ENCODE measurements at places on chromosomes 7 and 10.
A peak's percentile ranks its signal among the peaks of the same experiment; 100 is the strongest.

DNA sequence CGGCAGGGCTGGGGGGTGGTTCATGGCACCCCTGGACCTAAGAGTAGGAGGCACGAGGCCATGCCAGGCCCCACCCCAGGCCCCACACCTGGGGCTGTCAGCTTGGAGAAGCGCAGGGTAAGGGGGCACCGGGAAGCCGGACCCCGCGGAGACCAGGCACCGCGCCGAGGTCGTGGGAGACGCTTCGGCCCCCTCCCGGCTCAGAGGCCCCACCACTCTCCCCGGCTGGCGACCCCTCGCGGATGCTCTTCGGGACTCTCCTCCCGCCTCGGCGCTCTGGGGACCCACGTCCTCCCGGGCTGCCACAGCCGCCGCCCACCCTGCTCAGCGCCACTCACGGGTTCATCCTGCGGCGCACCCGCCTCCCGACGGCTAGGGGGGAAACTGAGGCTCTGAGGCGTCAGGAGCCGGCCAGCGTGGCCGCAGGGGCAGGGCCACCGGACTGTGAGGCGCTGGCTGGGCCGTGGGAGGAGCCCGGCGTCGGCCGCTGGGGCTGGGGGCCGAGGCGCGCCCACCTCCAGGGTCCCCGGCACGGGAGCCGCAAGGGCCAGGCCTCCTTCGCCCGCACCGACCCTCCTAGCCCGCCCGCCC, 25.9 kb downstream of the PDGFA start:
- no peak for DNase-seq

- no peak for DNase-seq
Observed at GRCh38 chr10:14731875-14732512, 42.7 kb downstream of the FAM107B start.

- no peak for DNase-seq
Observed at GRCh38 chr10:90530521-90530920, 327.3 kb downstream of the HTR7 start.

DNA sequence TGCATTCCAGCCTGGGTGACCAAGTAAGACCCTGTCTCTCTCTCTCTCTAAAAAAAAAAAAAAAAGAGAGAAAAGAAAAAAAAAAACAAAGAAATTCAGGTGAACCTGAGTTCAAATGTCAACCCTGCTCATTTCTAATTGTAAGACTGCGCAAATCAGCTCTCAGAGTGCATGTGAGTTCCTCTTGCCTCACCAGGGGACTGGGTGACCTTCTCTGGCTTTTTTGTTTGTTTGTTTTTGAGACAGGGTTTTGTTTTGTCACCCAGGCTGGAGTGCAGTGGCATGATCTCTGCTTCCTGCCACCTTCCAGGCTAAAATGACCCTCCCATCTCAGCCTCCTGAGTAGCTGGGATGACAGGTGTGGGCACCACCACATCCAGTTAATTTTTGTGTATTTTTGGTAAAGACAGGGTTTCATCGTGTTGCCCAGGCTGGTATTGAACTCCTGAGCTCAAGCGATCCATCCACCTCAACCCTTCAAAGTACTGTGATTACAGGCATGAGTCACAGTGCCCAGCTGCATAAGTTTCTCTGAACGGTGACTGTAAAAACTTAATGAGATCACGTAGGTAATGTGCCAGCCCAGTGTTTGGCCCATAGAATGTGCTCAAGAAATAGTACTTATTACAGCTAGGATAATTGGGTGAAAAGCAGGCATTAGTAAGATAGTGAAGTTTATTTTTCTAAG, 45.3 kb upstream of the BAMBI start:
- DNase-seq = no peak

- DNase-seq = no peak
Observed at GRCh38 chr7:134446446-134446845, 12.5 kb downstream of the AKR1B1 start.

DNA sequence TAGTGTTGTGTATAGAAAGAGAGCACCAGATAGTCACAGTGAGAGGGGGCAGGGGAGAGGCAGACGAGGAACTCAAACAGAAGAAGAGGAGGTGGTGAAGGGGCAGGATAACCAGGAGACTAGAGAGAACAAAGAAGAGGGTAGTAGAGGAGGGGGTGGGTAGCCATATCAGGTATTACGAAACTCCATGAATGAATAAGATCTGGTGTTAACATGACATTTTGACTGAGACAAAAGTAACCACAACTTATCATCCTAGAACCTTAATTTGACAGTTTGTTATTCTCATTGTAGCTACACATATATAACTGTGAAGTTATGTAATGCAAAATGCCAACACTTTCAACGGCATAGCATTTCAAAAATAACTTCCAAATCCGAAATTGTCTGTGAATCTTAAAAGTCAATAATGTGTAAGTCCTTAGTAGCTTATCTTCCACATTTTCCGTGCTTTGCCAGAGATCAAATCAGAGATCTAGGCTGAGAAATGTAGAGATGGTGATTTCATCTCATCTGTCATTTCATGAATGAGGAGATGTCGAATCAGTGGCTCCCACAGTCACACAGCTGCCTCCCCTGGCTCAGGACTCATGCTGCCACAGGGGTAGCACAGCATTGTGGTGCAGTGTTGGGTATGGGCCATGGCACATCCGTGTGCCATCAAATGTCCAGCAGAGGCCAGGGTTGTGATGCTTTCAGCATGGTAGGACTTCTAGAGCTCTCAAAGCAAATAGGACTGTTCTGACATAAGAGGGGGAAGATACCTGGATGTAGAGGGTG, 202.1 kb downstream of the HECW1 start:
- DNase-seq = no peak

DNA sequence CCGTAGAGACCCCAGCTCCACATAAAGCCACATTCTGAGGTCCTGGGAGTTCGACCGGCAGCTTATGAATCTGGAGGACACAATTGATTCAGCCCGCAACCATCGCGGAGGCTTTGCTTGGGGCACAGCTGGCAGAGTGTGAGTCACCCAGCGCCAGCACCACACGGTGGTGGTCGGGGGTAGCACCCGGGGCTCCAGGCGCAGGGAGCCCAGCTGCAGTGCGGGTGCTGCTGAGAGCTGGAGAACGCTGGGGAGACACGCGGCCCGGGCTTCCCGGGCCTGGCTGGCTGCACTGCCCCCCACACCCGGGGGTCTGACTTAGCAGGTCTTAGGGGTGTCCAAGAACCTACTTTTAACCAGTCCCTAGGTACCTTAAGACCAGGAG, 87.9 kb downstream of the PAXIP1 start:
- DNase-seq = no peak

GRCh38 chr10:14454629-14455028, 123.9 kb upstream of the FRMD4A start:
- DNase-seq = no peak

- no peak for DNase-seq
Observed at GRCh38 chr7:22563621-22564241, 63.7 kb upstream of the STEAP1B start.

- DNase-seq = no peak
Observed at GRCh38 chr7:74134117-74134620, 40.0 kb upstream of the EIF4H start.

DNA sequence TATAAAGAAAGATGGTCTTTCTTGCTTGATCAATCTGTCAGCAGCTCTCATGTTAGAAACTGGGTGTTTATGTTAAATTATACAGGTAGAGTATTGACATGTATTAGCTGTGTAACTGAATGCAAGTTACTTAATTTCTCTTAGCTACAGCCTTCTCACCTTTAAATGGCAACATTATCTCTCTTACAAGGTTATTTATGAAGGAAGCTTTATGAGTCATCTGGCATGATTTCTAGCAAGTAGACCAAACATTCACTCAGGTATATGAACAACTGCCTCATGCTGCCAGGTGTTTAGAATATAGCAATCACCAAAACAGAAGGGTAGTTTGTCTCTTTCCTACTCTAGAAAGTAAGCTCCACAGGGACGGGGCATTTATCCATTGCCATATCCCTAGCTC, 8.5 kb downstream of the ARL4A start:
- no peak for DNase-seq

DNA sequence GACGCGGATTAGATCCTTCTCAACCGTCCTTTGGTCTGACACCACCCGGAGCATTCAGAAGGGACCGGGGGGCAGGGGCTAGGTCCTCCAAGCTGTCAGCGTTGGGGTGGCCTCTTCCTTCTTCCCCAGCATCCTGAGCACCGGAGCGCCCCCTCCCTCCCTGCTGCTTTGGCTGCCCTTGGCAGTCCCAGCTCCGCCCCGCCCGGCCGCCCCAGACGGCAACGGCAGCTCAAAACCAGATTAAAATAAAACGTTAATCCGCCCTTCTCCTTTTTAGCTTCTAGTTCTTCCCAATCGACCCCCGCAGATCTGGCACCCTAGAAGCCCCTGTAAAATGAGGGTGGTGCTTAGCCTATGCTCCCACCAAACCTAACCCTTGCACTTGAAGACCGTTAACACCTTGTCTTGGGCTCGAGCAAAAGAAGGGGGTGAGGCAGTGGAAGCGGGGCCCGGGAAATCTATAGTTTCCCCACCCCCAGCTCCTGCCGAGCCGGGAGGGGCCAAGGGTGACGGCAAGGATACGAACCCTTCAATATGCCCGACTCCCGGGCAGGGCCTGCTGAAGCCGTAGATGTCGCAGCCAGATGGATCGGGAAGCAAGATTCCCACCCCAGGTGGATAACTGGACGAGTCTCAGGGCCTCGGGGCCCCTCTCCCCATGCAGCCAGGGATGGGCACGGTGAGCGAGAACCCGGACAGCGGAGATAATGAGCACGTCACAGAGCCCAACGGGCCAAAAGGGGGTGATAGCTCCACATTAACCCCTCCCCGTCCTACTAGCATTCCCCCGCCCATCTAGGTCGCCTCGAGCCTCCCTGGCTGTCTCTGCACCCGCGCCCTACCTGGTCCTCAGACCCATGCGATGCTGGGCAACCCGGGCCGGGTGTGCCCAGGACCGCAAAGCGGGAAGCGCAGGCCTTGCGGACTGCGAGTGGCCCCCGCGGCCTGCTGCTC, 169.7 kb downstream of the NRF1 start:
- no peak for DNase-seq

GRCh38 chr10:101164020-101164419, 32.9 kb downstream of the TLX1 start:
- no peak for DNase-seq

- no peak for DNase-seq
Observed at GRCh38 chr7:82865856-82866255, 296.8 kb downstream of the PCLO start.

DNA sequence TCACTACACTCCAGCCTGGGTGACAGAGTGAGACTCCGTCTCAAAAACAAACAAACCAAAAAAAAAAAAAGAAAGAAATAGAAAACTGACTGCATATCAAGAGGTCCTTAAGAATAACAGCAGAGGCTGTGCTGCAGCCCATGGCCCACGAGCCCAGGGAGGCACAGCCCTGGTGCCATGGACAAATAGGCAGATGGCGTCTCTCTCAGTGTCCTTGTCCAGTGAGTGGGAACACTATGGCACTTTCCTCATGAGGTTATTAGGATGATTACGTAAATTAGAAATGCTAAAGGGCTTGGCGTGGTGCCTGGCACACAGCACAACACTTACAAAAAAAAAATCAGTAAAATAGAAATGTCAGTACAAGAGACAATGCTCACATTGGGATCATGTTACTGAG, 33.4 kb upstream of the PFKP start:
- no peak for DNase-seq

- no peak for DNase-seq
Observed at GRCh38 chr10:3578159-3578558, 206.8 kb downstream of the KLF6 start.

- DNase-seq = no peak
Observed at GRCh38 chr10:112784022-112784461, 166.0 kb upstream of the TCF7L2 start.

DNA sequence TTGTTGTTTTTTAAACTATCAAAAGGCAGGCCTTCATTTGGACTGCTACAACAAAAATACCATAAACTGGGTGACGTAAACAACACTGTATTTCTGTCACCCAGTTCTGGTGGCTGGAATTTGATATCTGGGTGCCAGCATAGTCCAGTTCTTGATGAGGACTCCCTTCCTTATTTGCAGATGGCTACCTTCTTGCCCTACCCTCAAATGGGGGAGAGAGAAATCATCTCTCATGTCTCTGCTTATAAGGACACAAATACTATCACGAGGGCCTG, 25.2 kb downstream of the ACTA2 start:
- DNase-seq = no peak

DNA sequence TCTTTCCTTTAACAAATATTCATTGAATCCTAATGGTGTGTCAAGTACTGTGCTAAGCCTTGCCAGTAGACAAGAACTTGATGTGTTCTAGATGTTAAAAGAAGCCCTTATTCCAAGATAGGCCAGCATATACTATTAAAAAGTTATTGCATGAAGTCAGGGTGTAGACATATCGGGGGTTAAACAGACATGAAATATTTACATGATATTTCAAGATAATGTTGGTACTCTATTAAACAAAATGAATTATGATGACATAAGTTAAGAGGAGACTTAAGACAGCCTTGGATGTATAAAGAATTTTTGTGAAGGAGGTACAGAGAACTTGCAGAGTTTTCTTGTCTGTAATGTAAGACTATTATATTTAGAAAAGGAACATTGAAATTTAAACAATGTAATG, 44.8 kb downstream of the HDAC9 start:
- no peak for DNase-seq

GRCh38 chr10:110859973-110860376, 11.8 kb upstream of the PDCD4 start:
- DNase-seq = peak; percentile 14

DNA sequence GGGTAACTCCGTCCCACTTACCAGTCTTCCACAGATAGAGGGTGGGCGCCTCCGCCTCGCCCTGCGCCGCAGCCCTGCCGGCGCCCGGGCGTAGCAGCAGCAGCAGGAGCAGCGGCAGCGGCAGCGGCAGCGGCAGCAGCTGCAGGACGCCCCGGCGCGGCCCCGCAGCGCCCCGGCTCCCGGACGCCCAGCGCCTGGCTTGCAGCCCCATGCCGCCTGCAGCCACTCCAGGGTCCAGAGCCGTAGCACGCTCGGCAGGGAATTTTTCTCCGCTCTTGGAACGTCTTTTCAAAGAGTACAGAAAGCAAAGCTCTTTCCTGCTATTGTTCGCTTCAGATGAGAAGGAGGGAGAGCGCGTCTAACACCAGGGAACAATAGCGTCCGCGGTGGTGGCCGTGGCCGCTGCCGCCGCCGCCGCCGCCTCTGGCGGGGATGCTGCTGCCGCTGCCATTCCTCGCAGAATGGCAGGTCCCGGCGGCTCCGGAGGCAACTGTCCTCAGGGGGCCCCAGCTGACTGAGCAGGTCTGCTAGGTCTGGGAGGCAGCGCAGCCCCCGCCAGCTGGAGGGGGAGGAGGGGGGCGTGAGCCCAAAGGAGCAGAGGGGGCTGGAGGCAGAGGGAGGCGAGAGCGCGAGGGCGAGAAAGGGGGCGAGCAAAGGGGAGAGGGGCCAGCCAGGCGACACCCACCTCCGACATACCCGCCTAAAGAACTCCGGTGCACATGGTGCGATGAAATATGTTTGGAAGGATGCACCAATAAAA, at the start of gene THSD7A:
THSD7A (minus strand) TSS at position 463 of the 760 bp plus-strand sequence; CDS start at position 211, 252 bp downstream.
- DNase-seq = no peak

GRCh38 chr7:106054156-106054910, 57.8 kb downstream of the SYPL1 start:
- no peak for DNase-seq

DNA sequence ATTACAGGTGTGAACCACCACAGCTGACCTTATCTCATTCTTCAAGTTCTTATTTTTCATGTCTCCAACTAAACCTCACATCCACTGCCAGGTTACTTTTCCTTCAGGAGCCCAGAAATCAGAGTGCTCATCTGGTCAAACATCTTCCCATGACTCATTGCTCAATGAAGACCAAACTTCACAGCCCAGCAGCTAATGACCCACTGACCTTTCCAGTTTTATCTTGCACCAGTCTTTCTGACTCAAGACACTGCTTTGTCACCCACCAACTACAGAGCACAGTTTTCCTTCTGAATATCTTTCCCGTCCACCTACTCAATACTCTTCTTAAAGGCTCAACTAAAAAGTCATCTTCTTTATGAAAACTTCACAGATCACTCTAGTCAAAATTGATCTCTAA, 245.1 kb downstream of the CHCHD3 start:
- DNase-seq = no peak

Measured in GDM1 (cell line).